ENCODE measurements at places on chromosomes 12 and 14. TPM values are rescaled to one million over a fixed set of nuclear protein-coding genes. Genes with fewer than 3 reads are reported as not detected.

Gene KCNC2
- total RNA-seq = not detected

Gene MFAP5
- total RNA-seq = 3.2 TPM

Gene PELI2
- 1.2 TPM for total RNA-seq

Gene FIGNL2
- total RNA-seq = not detected

Gene ASCL1
- not detected for total RNA-seq

Gene HAL
- total RNA-seq = not detected

Gene NXPH4
- 0.71 TPM for total RNA-seq

Gene NAA30
- total RNA-seq = 12.6 TPM

Gene ERBB3
- total RNA-seq = 0.35 TPM

Gene BICDL1
- total RNA-seq = not detected

Gene LYZ
- not detected for total RNA-seq

Gene EEF1AKMT3
- 9.7 TPM for total RNA-seq

Gene GPR135
- total RNA-seq = 0.29 TPM

Gene KRT75
- total RNA-seq = not detected

Gene OR6C75
- total RNA-seq = not detected

Gene MGST1
- total RNA-seq = 319 TPM

Gene TPH2
- total RNA-seq = not detected

Gene CLEC6A
- total RNA-seq = not detected

Gene CYP27B1
- 1.4 TPM for total RNA-seq

Gene FERMT2
- 119 TPM for total RNA-seq

Gene EPS8
- 131 TPM for total RNA-seq

Gene TMEM132C
- not detected for total RNA-seq

Gene G2E3
- 7.2 TPM for total RNA-seq

Gene TCL1B
- not detected for total RNA-seq

Gene GNS
- 107 TPM for total RNA-seq

Gene SMCO2
- not detected for total RNA-seq

Gene FOXN4
- not detected for total RNA-seq

Gene COA8
- total RNA-seq = 40.9 TPM

Gene RDH16
- total RNA-seq = not detected

Gene TSHR
- not detected for total RNA-seq

Gene KRT2
- not detected for total RNA-seq

Gene PPP1R36
- total RNA-seq = 1.2 TPM

Gene LIN7A
- total RNA-seq = 19.5 TPM
